ENCODE measurements at places on chromosomes 4 and X. TPM values are rescaled to one million over a fixed set of nuclear protein-coding genes. Genes with fewer than 3 reads are reported as not detected.

TGIF2LX gene
- total RNA-seq, result not detected

DMP1 gene
- total RNA-seq, result not detected

GPR50 gene
- total RNA-seq, result not detected

CFAP99 gene
- not detected for total RNA-seq

PABPC1L2B gene
- total RNA-seq, result not detected

CXCL5 gene
- total RNA-seq, result 0.18 TPM

GPR143 gene
- not detected for total RNA-seq

STARD8 gene
- 9.4 TPM for total RNA-seq

MAGED4 gene
- not detected for total RNA-seq

HERC5 gene
- total RNA-seq, result 1.3 TPM

SOX3 gene
- total RNA-seq, result not detected

CYP4V2 gene
- total RNA-seq, result 2.9 TPM

GAGE13 gene
- total RNA-seq, result not detected

XAGE2 gene
- not detected for total RNA-seq

SYNPO2 gene
- total RNA-seq, result 2,325 TPM

GRCh38 chr4:34628471-34628870 is 1615.8 kb downstream of the ARAP2 start:
- no peaks in the 10 kb centered on the region for H3K4me1 ChIP-seq
- H3K4me3 ChIP-seq, result no peak overlapping the region
- H3K27me3 ChIP-seq, result no peaks in the 10 kb centered on the region
- H3K36me3 ChIP-seq, result no peaks in the 10 kb centered on the region

GRCh38 chrX:8823698-8824097 is 22.5 kb upstream of the FAM9A start:
- H3K4me3 ChIP-seq, result no peak overlapping the region
- no peaks in the 10 kb centered on the region for H3K27me3 ChIP-seq
- no peaks in the 10 kb centered on the region for H3K36me3 ChIP-seq
- DNase-seq, result no peak
- H3K4me1 ChIP-seq, result no peaks in the 10 kb centered on the region

DNA sequence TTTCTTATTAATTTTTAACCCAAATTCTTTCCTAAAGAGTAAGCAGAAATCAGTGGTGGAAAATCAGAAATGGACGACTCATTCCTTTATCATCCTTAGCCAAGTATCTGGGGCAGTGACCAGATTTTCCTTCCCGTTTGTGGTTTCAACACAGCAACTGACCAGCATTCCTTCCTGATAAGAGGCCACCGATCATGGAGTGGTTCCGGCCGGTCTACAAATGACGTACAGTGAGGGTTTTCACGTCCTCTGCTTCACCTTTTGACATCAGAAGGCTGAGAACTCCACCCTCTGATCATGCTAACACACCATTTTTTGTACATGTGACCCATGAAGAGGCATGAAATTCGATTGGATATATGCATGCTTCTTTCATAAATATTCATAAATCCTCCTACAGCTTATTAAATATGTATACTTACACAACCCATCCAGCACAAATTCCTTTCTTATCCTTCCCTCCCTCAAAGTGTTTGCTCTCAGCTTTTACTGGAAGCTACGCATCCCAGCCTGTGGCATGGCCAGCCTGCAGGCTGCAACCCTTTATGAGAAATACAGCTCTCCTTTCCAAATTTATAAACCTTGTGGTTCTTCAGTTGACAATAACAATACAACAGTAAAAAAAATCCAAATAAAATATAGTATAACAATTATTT is 173.0 kb upstream of the CASK start:
- no peaks in the 10 kb centered on the region for H3K27me3 ChIP-seq
- DNase-seq, result no peak
- H3K4me3 ChIP-seq, result no peak overlapping the region

DNA sequence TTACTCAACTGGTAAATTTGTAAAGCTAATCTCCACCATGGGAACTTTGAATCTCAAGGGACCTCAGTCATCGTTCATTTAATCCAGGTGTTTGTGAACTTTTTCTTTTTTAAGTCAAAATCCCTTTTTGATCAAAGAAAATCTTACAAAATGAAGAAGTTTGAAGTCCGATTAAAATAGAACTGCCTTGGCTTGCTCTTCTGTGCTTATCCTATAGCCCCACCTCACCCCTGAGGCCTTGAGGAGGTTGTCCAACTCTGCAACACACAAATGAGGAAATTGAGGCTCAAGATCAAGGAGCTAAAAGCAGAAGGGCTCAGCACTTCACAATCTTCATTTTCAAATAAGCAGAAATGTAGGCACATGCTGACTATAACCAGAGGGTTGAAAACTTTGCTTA is 240.3 kb upstream of the SFRP2 start:
- no peak for DNase-seq
- H3K4me3 ChIP-seq, result no peak overlapping the region
- H3K4me1 ChIP-seq, result no peaks in the 10 kb centered on the region
- H3K27me3 ChIP-seq, result no peaks in the 10 kb centered on the region
- H3K27ac ChIP-seq, result no peak overlapping the region
- no peaks in the 10 kb centered on the region for H3K36me3 ChIP-seq

DNA sequence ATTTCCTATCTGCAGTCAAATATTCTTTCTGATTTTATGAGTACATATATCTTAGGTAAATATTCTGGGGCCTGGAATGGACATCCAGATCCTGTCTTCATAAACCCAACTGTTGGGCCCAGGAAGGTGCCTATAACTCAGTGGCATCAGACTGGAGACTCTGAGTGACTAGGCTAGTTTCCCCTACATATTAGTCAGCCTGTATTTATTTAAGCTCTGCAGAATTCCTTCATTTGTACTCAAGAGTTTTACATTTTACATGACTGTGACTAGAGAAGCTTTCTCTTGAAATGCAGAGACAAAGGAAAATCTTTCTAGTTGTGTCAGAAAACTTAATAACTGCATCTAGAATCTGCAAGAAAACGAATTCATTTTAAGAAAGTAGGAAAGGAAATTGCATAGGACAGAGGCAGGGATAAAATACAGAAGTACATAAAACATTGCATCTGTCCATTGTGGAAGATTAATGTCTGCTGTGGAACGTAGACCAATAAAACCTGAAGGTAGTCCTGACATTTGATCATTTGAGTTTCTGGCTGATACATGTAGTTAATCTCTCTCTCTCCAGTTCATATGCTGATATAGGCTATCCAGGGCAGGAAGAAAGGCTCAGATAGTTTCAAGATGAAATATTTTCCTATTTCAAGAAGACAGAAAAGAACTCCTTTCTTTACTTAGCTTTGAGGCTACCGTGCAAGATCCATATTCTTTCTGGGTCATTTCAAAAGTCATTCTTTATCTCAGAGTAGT is 78.2 kb downstream of the OPHN1 start:
- no peaks in the 10 kb centered on the region for H3K4me1 ChIP-seq
- no peak overlapping the region for H3K4me3 ChIP-seq
- no peak overlapping the region for H3K27ac ChIP-seq
- no peak for DNase-seq
- H3K36me3 ChIP-seq, result no peaks in the 10 kb centered on the region

GRCh38 chrX:46305431-46305830 is 239.8 kb downstream of the ZNF674 start:
- H3K27ac ChIP-seq, result no peak overlapping the region
- no peaks in the 10 kb centered on the region for H3K36me3 ChIP-seq
- no peak for DNase-seq
- no peak overlapping the region for H3K4me3 ChIP-seq

DNA sequence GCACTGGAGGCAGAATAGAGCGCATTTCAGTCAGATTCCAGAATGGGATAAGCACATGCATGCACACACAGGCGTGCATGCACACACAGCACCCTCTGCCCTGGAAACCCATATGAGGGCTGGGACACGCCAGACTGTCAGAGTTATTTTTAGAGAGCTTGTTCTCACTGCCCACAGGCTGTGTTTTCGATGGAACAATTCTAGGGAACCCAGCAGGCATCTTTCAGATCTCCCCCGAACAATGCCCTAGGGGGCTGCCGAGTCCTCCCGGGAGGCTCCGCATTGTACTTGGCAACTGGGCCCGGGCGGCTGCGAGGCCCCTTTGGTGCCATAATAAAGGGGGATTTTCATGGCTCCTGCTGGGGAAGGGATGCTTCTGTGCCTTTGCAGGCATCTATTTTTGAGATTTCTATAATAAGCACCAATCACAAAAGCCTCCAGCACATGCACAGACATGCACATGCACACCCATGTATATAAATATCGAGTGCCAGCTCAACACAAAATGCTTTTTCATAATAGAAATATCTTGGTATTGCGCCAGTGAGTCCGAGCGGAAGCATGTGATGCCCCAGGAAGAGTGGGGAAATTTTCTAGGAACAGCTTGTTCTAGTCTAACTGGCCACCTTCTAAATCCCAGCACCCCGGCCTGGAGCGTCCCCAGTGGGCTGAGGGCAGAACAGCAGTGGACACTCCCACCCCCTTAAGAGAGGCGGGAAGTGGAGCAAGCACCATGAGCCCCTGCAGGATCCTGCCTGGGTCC is 88.5 kb downstream of the PHKA2 start:
- no peaks in the 10 kb centered on the region for H3K36me3 ChIP-seq
- peaks cover 7% of the 10 kb centered on the region for H3K4me1 ChIP-seq
- H3K27ac ChIP-seq, result peak overlapping the region; percentile 86
- peak overlapping the region; percentile 8 for H3K4me3 ChIP-seq
- DNase-seq, result peak; percentile 55

DNA sequence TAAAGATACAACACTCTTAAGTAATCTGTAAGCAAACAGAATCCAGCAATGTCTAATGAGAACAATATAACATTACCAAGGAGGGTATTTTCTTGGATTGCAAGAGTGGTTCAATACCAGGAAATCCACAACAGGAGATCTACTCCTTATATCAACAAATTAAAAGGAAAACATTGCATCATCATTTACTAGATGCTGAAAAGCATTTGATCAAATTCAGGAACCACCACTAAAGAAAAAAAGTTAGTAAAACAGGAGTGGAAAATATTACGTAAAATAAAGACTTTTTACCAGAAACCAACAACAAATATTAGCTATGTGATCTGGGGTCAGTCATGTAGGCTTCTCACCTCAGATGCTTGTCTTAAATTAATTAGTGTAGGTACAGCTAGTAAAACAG is 66.8 kb upstream of the MAB21L2 start:
- H3K4me1 ChIP-seq, result no peaks in the 10 kb centered on the region
- H3K4me3 ChIP-seq, result no peak overlapping the region
- no peaks in the 10 kb centered on the region for H3K36me3 ChIP-seq
- H3K27me3 ChIP-seq, result no peaks in the 10 kb centered on the region
- DNase-seq, result no peak
- H3K27ac ChIP-seq, result no peak overlapping the region

DNA sequence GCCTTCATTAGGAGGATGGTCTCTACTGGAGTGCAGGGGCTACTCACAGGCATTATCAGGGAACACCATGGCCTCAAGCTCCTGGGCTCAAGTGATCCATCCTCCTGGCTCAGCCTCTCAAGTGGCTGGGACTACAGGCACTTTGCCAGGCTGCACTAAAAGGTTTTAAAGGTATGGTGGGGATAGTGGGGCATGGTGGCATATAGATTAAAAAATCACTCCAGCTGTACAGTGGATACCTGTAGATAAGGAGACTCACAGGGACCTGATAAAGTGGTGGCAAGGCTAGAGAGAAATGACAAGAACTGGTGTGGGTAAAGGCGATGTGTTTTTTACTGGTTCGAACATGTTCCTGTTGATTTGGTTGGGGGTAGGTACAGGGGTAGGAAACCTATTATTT is 5.9 kb downstream of the ZAR1 start:
- H3K27ac ChIP-seq, result no peak overlapping the region
- H3K27me3 ChIP-seq, result peaks cover 13% of the 10 kb centered on the region
- H3K4me1 ChIP-seq, result no peaks in the 10 kb centered on the region
- no peak overlapping the region for H3K4me3 ChIP-seq
- peaks cover 26% of the 10 kb centered on the region for H3K36me3 ChIP-seq
- DNase-seq, result no peak

DNA sequence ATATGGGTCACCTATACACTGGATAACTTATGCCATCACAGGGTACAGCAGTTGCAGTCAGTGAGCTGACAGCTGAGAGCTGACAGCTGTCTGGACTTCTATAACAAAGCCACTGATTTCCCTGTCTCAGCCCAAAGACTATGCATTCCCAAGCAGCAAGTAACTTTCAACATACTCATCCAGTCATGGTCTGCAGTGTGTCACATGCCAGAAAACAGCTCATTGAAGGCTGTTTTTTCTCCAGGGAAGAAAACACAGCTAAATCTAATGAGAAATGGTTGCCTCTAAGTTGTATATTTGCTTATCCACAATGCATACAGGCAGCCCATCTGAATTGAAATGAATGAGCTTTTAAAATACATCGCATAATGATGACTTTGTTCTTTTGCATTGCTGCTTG is 6.3 kb downstream of the KIAA1210 start:
- H3K27ac ChIP-seq, result no peak overlapping the region
- H3K27me3 ChIP-seq, result no peaks in the 10 kb centered on the region
- DNase-seq, result no peak
- no peak overlapping the region for H3K4me3 ChIP-seq
- no peaks in the 10 kb centered on the region for H3K4me1 ChIP-seq

DNA sequence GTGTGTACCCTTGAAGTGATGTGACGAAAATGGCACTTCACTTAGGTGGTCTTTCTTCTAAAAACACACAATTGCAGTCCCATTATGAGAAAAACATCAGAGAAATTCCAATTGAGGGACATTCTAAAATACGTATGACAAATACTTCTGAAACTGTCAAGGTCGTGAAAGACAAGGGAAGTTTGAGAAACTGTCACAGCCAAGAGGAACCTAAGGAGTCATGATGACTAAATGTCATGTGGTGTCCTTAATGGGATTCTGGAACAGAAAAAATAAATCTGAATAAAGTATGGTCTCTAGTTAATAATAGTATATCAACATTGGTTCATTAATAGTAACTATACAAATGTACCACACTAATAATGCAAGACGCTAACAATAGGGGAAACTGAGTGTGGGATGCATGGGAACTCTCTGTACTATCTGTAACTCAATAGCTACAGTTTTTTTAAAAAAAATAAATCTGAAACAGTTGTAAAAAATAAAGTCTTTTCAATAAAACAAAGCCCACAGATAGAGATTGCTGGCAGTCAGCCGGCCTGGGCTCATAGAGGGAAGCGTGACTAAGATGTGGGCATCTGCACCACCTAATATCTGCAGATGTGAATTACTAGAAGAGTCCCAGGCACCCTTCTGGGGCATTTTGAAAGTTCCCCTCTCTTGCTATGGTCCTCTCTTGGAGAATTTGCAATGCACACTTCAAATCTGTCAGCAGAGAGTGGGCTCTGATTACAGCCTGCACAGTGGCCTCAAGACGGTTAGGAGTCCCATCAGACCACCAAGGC is 47.6 kb downstream of the MID1IP1 start:
- no peak overlapping the region for H3K27ac ChIP-seq
- no peaks in the 10 kb centered on the region for H3K36me3 ChIP-seq
- DNase-seq, result no peak
- H3K27me3 ChIP-seq, result no peaks in the 10 kb centered on the region
- peaks cover 3% of the 10 kb centered on the region for H3K4me1 ChIP-seq

GRCh38 chrX:45811326-45811725 is 610.6 kb upstream of the DIPK2B start:
- no peak for DNase-seq
- no peaks in the 10 kb centered on the region for H3K36me3 ChIP-seq
- no peak overlapping the region for H3K4me3 ChIP-seq
- H3K27ac ChIP-seq, result no peak overlapping the region
- no peaks in the 10 kb centered on the region for H3K27me3 ChIP-seq

Measured in gastrocnemius medialis (tissue), 4 donors.